ENCODE measurements at places on chromosomes 2 and 18.

- no peak for DNase-seq
Observed at GRCh38 chr2:106105151-106105922, 88.8 kb downstream of the UXS1 start.

DNA sequence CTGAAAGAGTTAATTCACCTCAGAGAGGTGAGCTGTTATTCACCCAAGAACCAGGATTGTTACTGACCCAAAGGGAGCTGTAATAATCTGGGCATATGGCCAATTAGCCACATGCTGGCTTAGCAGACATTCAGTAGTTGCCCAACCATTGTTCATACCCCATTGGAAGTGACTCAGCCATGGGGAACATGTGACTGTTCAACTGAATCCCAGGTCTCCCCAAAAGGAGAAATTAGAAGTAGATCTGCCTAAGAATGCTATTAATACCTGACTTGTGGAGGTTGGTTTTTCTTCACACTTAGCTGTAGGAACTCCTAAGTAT is 272.6 kb upstream of the UBE2E3 start:
- peak; percentile 90 for DNase-seq

DNA sequence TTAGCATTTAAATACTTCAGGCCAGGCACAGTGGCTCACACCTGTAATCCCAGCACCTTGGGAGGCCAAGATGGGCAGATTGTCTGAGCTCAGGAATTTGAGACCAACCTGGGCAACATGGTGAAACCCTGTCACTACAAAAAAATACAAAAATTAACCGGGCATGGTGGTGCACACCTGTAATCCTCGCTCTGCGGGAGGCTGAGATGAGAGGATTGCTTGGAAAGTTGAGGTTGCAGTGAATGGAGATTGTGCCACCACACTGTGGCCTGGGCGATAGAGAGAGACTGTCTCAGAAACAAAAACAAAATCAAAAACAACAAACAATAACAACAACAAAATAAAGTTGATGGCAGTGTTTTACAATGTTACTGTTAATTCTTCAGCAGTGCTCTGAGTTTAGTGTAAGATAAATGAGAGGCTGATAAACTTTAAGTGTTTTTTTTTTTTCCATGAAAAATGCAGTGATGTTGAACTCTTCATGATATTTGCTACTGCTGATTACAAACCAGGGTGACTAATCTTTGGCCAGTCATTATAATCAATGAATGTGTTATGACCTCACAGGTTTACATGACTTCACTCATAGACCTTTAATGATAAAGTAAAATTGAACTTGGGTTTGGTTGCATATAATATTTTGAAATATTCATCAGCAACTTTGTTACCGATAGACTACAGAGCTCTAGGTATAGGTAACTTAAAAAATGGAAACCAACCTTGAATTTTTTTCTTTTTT is 2.5 kb downstream of the ITGAV start:
- DNase-seq, result no peak

GRCh38 chr2:185255566-185255965 is 483.0 kb upstream of the FSIP2 start:
- DNase-seq, result no peak

DNA sequence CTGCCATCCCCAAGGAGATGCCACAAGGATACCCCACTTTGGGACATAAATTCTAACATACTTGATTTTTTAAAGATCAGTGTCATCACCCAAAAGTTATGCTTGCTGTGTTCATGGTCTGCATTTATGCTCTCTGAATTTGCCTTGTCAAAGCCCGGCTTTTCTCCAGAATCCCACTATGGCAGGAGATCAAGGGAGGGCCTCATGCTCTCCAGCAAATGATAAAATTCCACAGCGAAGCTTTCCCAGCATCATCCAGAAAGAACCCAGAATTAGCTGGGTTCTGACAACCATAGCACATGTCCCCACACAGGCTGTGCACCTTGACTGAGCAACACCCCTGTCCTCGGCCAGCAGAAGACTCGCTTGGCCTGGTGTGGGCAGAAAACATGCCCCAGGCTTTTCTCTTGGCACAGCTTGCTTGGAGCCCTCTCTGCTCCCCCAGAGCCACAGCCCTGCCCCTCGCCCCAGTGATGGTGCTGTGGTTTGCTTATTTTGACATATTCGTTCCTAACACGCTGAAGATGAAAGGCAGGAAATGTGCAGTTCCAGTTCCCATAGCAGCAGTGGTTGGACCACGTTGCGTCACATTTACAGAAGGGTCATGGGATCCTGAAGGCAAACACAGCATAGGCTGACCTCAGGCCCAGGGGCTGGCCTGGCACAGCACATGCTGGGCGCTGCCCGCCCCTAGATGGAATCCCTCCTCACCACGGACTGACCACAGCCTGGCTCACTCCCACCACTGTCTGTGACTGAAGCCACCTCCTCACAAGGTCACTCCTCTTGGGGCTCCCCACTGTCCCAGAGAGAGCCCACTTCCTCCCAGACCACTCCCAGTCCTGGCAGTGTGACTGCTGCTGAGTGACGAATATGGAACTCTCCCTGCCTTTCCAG is 14.1 kb upstream of the CHRNA1 start:
- peak; percentile 100 for DNase-seq

DNA sequence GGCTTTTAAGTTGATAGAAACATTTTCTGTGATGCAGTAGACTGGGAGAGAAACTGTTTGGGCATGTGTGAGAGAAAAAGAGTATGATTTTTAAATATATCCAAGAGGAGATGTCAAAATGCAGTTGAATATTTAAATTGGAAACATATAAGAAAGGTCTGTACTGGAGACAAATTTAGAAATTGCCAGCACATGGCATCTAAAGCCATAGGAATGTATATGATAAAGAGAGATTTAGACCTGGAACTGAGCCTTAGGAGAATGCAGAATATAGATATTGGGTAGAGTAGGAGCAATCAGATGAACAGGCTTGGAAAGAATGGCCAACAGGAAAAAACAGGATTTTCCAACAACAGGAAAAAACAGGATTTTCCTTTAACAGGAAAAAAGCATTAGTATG is 680.8 kb downstream of the MBD2 start:
- DNase-seq, result no peak

GRCh38 chr2:68912732-68913131 is 40.0 kb downstream of the GKN2 start:
- DNase-seq, result no peak

DNA sequence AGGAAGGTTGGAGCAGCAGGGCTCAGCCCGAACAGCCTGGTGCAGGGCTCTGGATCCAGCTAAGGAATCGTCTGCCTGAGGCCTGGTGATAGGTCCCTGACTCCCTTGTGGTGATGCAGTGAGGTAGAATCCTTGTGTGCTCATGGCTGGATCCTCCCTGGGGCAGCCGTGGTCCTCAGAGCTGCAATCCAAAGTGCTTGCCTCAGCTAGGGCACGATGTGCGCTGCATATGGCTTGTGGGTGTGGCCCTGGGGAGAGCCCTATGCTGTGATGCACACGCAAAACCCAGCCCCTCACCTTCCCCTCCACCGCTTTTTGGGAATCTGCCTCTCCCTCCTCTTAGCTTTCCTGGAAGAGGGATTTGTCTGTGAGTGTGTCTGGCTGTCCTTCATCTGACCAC is 142.2 kb downstream of the DYSF start:
- no peak for DNase-seq

GRCh38 chr2:181742922-181743722 is 62.8 kb upstream of the NEUROD1 start:
- DNase-seq, result peak; percentile 59

- DNase-seq, result no peak
Observed at GRCh38 chr18:23354625-23355024, 98.5 kb upstream of the RIOK3 start.
